Tibial artery (tissue), 4 donors: ENCODE measurements at places on chromosomes 4 and X.
A peak's percentile ranks its signal among the peaks of the same experiment; 100 is the strongest.

DNA sequence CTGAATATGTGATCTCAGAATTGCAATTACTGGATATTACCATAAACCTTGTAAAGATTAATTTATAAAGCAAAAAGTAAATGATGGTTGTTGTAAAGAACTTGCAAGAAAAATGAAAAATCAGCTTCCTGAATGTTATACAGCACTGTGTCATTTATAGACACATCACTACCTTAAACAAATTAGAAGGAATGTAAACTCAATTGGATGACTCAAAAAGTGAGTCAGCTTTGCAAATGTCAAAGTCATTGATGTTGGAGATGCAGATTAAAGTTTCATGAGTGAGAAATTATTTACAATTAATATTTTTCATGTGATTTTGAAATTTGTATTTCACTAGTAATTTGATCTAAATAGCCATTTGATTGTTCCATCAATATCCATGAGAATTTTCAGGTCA is 193.2 kb downstream of the RAPGEF2 start:
- DNase-seq = no peak

DNA sequence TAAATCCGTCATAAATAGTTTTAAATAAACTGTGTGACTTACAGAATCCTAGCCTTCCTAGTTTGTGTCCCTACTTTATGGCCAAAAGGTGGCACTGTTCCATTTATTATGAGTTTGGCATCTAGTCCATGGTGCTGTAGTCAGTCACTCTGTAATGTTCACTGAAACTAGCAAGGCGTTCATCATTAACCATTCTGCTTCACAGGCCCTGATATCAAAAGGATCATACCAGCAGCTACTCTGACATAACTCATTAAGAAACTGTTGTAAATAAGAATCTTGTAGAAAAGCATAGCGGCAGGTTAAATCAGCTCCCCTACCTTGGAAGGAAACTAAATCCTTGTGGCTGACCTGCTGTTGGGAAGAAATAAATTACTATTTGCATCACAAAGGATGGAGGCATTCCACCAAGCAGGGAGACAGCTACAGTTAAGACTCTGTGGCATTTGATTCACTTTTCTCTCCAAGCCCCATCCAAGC is 919.6 kb upstream of the DIAPH2 start:
- DNase-seq = no peak

DNA sequence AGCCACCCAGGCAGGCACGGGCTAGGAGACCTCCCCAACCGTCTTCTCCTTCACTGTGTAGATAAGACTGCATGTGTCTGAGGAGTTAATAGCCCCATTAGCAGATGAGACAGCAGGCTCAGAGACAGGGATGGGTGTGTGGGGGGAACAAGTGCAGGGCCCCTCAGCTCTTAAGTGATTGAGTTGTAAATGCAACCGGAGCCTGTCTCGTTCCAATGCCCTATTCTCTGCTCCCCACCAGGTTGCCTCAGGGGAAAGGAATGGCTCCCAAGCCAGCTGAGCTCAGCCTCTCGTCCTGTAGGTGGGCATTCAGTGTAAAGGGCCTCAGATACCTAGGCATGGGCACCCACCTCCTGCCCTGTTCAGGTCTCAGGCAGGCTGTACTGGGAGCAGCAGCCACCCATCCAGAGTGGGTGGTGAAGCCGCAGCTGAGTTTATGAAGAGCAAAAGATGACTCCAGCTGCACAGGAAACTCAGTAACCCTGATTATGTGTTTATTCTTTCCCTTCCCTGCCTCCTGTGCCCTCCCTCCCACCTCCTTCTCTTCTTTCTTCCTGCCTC is 87.3 kb downstream of the PJA1 start:
- DNase-seq = no peak

- no peak for DNase-seq
Measured at GRCh38 chr4:58658701-58659100, 1548.5 kb upstream of the IGFBP7 start.

- DNase-seq = no peak
Measured at GRCh38 chr4:151803246-151803645, 42.4 kb upstream of the GATB start.

DNA sequence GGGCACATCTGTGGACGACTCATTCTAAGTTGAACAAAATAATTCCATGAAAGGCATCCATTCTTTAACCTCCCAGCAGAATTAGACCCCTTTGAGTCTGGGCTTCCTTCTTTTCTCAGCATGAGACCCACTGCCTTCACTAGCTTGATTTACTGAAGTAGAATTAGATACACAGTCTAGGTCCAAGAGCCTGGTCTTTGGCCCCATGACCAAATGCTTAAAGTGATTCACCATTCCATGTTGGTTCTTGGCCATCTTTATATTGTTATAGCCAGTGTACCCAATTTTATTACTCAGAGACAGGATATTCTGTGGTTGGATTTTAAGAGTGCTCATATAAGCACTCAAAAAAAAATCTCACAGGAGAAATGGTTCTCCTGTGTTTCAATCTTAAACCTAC is 155.3 kb upstream of the GPC4 start:
- DNase-seq = no peak

DNA sequence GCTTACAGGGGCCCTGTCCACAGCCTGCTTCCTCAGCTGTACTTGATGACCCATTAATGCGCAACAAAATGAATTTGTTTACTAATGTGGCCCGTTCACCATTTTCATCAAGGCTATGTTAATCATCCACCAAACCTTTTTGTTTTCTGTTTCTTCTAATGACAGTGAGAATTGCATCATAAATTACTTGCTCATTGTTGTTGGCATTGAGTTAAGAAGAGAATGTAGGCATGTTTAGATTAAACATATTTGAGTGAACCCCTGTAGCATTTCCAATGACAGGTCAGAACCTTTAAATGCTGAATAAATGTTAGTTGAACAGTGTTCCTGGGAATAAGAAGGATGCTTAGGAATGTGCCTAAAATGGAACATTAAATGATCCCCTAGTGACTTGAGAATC is 183.4 kb downstream of the SPRY1 start:
- no peak for DNase-seq

DNA sequence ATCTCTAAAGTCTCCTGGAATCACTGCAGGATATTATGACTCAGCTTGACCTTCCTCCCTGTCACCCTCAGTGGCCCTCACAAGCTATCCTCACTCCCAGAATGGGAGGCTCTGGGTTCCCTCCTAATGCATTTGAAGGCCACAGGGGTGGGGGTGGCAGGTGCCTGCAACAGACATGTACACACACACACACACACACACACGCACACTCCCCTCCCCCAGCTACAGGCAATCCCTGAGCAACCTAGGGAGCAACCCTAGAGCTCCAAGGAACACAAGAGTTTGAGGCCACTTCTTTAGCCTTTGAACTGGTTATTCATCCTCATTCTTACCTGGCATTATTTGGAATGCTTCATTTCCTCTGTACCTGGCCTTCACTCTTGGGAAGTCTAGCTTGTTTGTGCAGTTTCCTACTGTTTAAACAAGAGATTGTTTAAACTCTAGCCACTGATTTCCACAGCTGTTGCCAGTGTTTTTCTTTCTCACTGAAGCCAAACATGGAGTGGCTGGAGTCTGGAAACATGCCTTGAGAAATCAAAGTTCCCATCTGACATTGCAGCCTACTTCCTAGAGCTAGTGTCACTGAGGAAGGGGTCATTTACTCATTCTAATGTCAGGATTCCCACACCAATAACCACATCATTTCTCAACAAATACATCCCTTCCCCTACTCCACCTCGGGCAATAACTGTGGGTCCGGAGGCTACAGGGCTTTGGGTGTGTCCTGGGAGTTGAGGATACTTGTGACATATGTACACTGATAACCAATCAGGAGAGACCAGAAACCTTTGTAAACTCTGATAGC is 37.7 kb downstream of the MAOA start:
- DNase-seq = no peak

DNA sequence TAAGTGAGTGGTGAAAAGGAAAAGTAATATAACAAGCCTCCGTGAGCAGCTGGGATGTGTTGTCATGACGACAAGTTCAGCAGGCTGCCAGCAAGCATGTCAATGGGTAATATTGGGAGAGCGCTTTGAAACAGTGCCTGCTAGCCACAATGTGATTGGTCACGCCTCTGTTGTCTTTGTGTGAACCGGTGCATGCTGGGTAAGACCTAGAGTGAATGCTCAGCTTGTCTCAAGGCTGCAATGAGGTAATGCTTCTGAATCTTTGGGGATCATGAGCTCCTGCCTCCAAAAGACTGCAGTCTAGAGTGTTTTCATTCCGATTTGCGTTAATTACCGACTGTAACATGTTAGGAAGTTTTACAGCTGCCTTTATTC is 54.9 kb downstream of the STOX2 start:
- DNase-seq = no peak

GRCh38 chr4:169228076-169228475 is 42.7 kb downstream of the SH3RF1 start:
- no peak for DNase-seq

GRCh38 chr4:76756416-76756815 is 141.5 kb downstream of the SOWAHB start:
- DNase-seq = no peak

DNA sequence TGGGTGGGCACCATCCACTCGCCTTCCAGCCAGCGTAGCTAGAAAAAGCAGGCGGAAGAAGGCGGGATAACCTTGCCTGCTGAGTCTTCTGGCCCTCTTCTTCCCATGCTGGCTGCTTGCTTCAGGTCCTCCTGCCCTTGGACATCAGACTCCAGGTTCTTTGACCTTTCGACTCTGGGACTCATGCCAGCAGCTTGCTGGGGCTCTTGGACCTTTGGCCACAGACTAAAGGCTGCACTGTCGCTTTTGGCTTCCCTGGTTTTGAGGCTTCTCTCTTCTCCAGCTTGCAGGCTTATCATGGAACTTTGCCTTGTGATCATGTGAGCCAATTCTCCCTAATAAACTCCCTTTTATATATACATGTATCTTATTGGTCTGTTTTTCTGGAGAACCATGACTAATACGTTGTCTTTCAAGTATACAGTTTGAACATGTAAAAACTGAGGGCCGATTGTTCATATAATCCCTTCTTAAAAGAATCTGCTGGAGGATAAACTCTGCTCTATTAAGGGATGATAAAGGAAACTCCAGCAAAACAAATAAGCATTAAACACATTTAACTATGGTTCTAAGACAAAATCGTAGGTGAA is 116.6 kb upstream of the LCORL start:
- no peak for DNase-seq

- DNase-seq = no peak
Measured at GRCh38 chr4:126221282-126221681, 906.5 kb downstream of the FAT4 start.

- DNase-seq = peak; percentile 87
Measured at GRCh38 chrX:10045327-10046000, 78.3 kb downstream of the CLDN34 start.

DNA sequence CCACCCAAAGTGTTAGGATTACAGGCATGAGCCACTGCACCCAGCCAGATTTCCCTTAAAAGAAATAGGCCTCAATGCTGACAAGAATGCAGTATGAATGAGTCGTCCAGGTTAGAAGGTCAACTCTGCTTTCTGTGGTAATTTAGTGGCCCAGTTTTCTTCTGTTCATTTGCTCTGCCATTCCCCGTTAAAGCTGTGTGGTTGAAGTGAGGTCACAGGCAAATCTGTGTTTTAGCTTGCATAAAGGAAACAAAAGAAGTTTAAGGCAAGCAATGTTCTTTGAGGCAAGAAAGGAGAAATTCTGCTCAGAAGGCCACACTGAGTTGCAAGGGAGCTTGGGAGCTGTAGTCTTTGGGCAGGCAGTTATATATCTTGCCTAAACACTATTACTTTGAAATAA is 176.8 kb downstream of the LARP7 start:
- DNase-seq = no peak

- no peak for DNase-seq
Measured at GRCh38 chr4:184156163-184156920, 61.3 kb downstream of the ENPP6 start.

- no peak for DNase-seq
Measured at GRCh38 chrX:15882704-15883539, 28.3 kb upstream of the AP1S2 start.

- DNase-seq = no peak
Measured at GRCh38 chrX:153771415-153772315, 7.6 kb downstream of the PLXNB3 start.

- peak; percentile 71 for DNase-seq
Measured at GRCh38 chr4:183200453-183200852, 101.4 kb downstream of the WWC2 start.

GRCh38 chrX:55579115-55579514 is 44.1 kb upstream of the FOXR2 start:
- no peak for DNase-seq

- DNase-seq = no peak
Measured at GRCh38 chr4:88729146-88729760, 31.6 kb upstream of the NAP1L5 start.

GRCh38 chr4:180164799-180165198 is 2078.4 kb upstream of the TENM3 start:
- DNase-seq = no peak

- no peak for DNase-seq
Measured at GRCh38 chrX:42149281-42149680, 225.9 kb upstream of the CASK start.

DNA sequence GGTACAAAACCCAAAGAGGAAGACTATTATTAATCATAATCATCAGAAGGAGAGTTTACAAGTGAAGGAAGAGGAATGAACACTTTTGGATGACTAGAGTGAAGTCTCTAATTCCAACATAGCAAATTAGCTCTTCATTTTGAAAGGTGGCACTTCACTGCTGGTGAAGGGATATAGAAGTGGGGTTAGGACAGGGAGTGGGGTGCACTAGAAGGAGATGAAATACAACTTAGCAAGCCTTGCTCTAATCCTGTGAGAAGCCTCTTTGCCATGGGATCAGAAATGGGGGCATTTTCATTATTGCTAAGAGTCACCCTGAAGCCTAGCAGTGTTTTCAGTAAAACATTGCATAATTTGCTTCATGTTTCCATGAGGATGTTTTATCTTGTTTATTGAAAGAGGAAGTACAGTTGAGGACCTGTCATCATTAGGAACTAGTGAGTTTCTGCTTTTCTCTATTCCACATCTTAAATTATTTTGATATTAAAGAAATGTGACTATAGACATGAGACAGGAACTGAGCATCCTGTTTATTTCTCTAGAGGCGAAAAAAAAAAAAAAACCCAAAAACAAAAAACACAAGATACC is 9.3 kb upstream of the GRPR start:
- DNase-seq = no peak

DNA sequence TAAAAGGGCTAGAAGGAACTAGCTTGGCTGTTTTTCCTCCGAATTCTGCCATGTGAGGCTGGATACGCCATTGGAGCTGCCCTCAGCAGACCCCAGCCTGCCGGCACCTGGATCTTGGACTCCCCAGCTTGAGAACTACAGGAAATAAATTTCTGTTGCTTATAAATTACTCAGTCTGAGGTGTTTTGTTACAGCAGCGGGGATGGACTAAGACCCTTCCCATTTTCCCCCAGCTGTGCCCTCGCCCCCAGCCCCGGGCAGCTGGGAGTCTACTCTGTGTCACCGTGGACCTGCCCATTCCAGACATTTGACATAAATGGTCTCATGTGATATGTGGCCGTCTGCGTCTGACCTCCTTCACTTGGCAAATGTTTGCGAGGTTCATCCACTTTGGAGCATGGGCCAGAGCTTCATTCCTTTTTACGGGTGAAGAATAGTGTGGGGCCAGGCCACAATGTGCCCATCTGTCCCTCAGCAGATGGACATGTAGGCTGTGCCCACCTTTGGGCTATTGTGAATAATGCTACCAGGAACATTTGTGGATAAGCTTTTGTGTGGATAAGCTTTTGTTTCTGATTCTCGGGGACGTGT is 30.7 kb upstream of the SPON2 start:
- DNase-seq = no peak

- DNase-seq = peak; percentile 47
Measured at GRCh38 chr4:7786040-7786439, 153.6 kb downstream of the AFAP1 start.
